ENCODE measurements at places on chromosomes 2 and 18. TPM values are rescaled to one million over a fixed set of nuclear protein-coding genes. Genes with fewer than 3 reads are reported as not detected.

DNA sequence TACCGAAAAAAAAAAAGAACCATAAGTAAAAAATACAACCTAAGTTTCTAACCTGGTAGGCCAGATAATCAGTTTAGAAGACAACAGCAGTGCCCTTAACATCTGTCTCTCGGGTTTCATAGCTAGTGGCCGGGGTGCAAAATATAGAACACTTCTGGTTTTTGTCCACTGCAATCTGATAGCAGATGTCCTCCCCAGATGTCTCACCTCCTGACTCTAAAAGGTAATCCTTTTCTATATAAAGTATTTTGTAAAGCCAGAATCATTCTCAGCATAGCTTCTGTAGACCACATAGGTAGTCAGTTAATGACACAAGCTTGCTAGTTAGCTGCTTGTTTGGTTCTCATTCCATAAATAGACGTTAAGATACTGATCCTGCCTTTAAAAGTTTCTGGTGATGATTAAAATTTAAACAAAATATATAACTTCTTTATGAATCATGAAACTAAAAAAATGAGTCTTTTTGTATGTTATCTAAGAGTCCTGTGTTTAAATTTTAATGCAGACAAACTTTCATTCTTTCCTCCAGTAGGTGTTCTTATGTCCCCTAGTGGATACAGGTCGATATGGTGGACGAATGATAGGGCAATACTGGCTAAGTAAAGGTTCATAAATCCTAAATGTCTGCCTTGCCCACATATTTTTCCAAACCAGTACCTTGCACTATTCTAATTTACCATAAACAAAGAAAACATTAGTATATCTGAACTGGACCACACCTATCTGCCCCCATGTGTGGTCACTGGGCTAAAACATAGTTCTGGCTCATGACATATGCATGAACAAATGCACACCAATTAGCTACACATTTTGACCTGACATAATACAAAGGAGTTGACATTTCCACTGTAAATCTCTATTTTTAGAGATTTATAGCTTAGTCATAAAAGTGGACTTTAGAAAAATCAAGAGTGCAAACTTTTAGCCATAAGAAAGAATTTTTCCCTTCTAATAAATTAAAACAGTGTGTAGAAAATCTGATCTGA is 171.0 kb downstream of the SRBD1 start:
- no peak for DNase-seq

DNA sequence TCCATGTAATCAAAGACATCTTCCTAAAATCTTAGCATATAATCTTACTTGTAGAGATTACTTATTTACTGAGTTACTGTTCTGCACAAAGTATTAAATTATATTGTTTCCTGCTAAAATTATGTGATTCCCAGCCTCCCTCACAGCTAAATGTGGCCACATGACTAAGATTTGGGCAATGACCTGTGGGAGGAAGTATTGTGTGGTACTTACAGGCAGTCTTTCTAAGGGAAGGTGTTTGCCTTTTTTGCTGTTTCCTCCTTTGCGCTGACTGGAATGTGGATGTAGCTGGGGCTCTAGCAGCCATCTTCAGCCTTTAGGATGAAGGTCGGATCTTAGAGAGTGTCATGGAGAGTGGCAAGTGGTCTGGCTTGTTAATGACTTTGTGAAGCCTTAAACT is 146.3 kb upstream of the APCDD1 start:
- DNase-seq: no peak

The GPC1 gene
- total RNA-seq: 45.6 TPM

The ZNF516 gene
- total RNA-seq: 44.9 TPM

DNA sequence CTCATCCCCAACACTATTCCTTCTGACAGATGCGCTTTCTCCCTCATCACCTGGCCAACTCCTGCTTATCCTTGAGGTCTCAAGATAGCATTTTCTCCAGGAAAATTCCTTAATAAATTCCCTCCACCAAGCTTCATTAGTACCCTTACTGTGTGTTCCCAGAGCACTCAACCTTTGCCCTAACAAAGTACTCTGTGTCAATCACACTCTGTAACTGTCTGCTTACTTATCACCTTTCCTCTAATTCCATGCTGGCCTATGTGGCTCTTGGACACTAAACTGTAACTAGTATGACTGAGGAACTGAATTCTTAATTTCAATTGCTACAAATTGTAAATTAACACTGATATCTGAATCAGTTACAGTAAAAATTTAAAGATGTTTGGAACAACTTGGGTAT is 17.9 kb upstream of the NEUROD1 start:
- no peak for DNase-seq

- DNase-seq: no peak
These were observed 628 bp upstream of the PTPN2 start for GRCh38 chr18:12884406-12885323.

DNA sequence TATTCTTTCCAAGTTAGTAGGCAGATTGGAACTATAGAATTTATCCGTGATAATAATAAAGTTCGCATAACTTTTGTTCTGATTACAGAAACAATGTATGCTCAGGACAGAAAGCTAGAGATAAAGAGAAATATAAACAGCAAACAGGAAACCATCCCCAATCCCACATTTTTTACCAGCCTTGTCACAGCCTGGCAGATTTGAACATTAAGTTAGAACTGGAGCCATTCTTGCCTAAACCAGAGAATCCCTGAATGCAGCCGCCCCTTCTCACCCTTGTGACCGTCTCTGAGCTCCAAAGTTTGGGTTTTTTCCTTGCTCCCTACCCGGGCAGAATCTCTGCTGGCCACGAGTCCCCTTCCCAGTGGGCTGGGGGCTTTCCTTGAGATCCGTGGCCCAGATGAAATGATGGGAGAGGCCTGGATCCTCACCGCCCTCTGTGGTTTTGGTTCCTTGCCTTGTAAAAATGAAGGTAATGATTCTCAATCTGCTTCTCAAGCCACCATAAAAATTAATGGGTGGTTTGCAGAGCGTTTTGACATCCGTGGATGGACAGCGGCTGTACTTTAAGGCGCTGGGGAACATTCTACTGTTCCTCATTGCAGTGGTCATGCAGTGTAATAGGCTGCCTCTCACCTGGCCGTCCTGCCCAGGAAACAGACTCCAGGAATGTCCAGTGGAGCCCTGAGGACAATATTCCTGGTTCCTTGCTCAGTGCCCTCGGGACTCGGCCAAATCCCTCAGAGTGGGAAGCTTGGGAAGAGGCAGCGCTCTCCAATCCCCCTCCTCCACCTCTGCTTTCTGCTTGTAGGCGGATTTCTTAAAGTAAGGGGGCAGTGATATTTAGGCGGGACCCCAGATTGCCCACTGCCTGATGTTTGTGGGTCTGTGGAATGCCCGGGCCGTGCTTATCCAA is 1.6 kb downstream of the SH3BP4 start:
- DNase-seq: no peak

- no peak for DNase-seq
These were observed 233.4 kb downstream of the MTX2 start for GRCh38 chr2:176502619-176503018.

- DNase-seq: no peak
These were observed 368.9 kb downstream of the PID1 start for GRCh38 chr2:228902176-228902575.

DNA sequence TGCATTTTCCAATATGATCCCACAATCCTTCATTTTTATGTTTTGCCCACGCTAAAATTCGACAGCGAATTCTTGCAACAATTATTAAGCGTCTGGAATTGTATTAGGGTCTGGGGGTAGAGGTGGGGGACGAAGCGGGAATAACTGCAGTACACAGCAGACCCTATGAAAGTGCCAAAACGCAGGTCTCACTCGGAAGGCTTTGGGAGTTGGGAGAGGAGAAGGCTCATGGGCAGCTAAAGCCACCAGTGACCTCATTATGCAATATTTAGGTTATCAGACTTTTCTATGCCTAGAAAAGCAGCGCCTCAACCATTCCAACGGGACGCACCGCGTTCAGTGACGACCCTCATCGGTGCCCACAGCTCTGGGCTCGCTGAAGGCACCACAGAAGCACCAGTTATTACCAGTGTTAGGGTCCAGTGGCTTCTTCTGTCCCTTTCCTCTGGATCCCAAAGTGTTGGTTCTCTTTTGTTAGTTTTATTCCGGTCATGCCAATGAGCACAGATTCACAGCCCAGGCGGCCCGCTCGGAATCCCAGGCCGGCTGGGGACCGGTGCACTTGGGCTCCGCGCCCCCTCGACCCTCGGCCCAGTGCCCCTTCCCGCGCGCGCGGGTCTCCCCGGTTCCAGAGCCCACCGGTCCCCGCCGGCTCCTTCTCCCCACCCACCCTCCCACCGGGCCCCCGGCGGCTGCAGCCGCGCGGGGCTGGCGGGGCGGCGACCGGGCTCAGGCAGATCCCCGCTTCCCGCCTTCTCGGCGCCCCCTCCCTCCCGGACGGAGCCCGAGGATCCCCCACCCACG is 737 bp upstream of the MAPK4 start:
- no peak for DNase-seq

GRCh38 chr18:5490753-5491480 is 52.9 kb downstream of the EPB41L3 start:
- no peak for DNase-seq

The ANKRD39 gene
- total RNA-seq: 14.5 TPM

DNA sequence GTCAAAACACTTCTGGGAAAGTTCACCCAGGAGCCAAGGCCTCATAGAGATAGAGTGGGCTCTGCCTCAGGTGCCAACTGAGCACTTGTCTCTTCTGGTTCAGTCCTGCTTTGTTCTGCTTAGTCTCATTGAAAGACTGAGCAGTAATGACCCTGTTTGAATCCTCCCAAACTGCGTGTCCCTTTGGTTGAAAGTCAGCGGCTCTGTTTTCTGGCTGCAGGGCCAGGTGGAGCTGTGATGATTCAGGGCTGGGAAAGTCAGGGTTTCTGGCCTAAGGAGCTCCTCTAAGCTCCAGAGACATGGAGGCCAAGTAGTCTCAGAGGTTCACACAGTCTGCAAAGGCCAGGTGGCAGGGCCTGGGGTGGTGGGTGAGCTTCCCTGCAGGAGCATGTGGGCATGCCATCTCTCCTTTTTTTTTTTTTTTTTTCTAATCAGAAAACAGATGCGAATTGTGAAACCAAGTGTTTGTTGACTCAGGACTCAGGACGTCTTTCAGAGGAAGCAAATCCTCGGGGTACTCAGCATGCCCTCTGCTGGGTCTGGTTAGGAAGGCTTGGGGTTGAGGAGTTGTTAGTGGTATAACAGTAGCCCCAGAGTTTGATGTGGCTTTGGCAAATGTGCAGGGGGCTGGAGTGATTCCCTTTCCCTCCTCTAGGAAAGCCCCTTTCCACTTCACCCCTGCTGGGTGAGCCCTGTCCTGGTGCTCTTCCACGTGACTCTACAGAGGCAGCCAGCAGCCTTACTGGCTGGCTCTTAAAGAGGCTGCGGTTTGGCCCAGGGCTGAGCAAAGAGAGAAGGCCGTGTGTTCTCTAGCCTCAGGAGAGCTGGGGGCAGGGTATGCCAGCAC is 38.3 kb downstream of the TMEM17 start:
- DNase-seq: no peak

- DNase-seq: no peak
These were observed 96.6 kb downstream of the CPO start for GRCh38 chr2:207035875-207036274.

DNA sequence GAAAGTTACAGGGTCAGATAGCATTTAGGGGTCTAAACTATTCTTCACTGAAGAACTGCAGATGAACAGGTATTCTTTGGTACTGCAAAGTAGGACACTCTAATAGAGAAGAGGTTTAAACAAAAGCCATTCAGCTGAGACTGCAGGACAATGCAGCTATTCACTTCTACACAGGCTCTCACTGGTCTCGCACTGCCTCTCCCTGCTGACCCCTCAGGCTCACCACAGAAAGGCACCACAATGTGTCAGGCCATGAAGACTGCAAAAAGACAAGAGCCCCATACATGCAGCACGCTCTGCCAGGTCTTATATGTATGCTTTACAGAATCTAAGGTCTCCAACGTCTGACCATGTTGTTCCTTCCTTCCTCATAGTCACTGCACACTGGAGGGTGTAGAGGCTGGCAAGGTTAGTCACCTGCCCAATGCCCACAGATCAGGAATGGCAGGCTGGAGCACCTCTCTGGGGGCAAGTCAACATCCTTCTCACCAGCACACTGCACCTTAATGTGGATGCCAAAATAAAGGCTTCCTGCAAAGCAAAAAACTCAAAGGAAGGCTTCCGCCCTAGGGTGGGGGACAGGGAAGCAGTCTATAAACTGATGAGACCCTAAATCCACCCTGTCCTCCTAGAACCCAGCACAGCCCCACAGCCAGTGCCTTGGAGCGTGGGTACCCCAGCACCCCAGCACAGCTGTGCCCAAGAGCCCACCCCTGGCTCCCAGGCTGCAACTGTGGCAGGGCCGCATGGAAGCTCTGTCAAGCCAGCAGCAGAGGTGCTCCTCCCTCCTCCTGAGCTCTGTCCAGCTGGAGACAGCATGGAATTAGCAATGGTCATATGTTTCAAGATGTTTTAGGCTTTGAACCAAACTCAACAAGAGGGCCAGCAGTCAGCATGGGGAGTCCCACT is 10.7 kb upstream of the RNU4ATAC start:
- DNase-seq: no peak

DNA sequence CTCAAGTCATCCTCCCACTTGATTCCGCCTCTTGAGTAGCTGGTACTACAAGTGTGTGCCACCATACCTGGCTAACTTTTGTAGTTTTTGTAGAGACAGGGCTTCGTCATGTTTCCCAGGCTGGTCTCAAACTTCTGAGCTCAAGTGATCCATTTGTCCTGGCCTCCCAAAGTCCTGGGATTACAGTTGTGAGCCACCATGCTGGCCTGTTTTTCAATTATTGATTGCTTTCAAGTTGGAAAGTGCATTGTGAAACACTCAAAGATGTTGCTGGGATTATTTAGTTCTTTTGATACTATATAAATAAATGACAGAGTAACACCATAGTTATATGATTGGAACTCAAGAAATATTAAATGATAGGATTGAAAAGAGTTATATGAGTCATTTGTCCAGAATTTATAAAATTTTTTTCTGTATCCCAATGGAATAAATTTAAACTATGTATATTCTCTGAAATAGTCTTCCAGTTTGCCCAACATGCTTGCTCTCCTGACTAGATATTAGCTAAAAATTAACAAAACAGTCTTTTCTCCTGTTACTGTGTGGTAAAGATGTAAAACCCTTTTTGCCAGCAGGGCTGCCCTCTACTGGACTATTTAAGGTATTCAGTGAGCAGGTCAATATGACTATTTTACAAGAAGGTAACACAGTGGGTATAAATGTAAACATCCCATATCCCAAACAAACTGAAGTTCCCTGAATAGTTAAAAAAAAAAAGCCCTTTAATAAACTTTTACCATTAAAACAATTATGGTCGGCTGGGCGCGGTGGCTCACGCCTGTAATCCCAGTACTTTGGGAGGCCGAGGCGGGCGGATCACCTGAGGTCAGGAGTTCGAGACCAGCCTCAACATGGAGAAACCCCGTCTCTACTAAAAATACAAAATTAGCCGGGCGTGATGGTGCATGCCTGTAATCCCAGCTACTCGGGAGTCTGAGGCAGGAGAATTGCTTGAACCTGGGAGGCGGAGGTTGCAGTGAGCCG is 42.7 kb downstream of the ACSL3 start:
- DNase-seq: no peak

Measured in esophagus muscularis mucosa (tissue), 4 donors.